Pons (tissue), 1 donor: ENCODE measurements at places on chromosomes 2 and 18.

- no peak for DNase-seq
These were observed 3.4 kb downstream of the B4GALT6 start for GRCh38 chr18:31680831-31681568.

- no peak for DNase-seq
These were observed 173.8 kb upstream of the TMEM200C start for GRCh38 chr18:6069103-6069502.

DNA sequence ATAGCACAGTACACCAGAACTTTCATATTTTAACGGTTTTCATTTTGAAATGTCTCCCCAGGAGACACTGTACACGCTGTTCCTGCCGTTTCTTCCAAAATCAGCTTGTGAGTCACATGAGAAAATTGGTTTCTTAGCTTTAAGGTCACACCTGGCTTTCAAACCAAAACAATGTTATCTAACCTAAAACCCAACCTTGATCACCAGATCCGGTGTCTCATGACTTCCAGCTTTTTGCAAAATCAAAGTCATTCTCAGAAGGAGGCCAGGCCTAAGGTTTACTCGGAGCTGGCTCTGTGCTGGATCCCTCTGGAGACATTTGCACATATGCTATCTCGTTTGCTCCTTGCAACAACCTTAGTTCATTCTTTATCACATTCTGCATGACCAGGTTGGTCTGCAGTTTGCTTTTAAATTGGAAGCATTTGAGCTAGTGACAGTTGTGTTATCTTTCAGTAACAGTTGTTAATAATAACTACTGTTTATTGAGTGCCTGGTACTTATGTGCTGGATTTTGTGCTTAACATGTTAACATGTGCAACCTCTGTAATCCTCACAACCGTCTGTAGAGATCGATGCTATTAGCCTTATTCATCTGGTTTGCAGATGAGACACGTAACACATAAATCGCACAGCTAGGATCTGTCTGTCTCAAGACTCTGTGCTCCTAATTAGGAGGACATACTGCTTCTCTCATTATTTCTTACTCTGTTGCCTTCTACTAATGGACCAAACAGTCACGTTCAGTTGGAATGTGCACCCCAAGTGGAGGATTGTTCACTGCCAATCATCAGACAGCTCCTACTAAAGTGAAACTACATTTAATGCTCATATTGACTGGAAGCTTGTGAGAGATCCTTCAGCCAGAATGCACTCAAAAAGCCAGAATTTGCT, 105.5 kb downstream of the RNF144A start:
- peak; percentile 49 for DNase-seq

GRCh38 chr2:239129147-239129920, 271.5 kb downstream of the HDAC4 start:
- no peak for DNase-seq

- DNase-seq, result no peak
These were observed 297.8 kb downstream of the DLGAP1 start for GRCh38 chr18:4157352-4157751.

DNA sequence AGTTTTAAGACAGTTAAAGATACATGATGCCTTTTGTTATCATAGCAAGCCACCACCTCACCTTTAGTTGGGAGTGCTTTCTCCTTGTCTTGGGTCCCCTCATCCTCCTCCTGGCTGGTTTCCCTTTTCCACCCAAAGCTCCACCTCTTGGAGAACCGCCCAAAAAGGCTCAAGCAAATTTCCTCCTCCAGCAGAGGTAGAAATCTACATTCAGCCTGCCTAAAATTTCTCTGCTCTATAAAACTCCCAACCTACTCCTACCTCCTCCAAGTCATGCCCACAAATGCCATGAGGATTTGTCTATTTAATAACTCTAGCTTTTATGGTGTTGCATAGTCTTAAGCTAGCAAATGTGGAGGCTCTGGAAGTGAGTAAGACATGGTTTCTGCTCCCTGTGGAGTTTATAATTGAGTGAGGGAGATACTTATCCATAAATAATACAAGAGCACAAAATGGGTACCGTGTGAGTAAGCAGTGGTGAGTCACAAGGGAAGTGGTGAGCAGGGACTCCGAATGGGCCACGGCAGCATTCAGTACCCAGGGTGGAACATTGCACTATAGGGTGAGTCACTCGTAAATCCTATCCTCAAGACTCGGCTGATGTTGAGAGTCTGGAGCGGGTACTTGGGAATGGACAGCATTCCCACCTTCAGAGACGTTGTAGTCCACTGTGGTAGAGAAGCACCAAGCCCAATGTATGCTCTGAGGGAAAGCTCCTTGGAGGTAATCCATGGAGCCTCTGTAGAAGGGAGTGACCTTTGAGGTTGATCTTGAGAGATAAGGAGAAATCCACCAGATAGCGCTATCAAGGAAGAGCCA, 146.3 kb downstream of the RTN4 start:
- no peak for DNase-seq

DNA sequence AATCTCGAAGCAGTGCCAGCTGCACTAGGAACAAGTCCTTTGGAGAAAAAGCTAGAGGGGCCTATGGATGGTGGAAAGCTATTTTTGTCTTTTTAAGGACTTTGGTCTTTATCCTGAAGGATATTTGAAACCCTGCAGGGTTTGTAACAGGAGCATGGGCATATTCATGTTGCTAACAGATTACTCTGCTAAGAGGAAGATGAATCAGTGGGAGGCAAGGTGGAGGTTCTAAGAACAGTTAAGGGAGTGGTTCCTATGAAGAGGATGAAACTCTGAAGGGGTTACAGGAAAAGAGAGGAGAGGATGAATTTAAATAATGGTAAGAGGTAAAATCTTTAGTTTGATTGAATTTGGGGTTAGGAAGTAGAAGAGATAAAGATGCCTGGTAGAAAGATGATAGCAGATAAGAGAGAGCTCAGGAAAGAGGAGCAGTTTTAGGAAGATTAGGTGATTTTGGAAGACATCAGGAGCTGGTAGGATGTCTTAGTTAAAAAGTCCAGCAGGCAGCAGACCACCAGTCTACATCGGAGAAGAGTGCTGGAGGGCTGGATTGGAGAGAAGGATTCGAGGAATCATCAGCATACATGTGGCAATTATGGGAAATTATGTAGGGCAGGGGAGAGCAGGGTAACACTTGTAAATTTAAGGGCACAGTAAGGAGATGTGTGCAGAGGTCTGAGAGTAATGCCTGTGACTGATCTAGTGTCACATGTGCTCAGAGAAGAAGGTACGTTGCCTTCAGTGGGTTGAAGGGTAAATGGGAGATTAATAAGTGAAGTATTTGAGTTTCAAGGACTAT, 39.3 kb upstream of the C1GALT1C1L start:
- no peak for DNase-seq

DNA sequence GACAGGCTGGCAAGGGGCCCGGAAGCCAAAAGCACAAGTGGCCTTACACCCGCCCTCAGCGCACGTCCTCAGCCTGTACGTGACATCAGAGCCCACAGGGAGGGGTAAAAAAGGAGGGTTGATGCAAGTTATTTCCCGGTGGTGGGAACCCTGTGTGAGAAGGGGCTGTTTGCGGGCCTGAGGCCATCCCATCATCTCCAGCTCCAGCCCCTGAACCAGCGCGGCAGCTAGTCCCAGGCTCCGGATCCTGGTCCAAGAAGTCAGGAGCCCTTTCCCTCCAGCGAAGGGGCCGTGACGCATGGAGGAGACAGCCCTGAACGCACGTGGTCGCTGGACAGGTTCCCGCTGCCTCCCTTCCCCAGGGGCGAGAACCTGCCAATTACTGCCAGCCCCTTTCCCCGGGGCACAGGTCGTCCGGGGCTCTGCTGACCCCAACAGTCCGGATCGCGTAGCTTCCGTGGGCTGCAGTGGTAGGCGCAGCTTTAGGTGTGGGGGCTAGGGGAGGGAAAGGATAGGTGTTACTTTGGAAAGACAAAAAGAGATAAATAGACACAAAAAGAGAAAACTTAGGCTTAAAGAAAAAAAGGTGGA, 1.3 kb upstream of the LRP2 start:
- DNase-seq, result peak; percentile 44

DNA sequence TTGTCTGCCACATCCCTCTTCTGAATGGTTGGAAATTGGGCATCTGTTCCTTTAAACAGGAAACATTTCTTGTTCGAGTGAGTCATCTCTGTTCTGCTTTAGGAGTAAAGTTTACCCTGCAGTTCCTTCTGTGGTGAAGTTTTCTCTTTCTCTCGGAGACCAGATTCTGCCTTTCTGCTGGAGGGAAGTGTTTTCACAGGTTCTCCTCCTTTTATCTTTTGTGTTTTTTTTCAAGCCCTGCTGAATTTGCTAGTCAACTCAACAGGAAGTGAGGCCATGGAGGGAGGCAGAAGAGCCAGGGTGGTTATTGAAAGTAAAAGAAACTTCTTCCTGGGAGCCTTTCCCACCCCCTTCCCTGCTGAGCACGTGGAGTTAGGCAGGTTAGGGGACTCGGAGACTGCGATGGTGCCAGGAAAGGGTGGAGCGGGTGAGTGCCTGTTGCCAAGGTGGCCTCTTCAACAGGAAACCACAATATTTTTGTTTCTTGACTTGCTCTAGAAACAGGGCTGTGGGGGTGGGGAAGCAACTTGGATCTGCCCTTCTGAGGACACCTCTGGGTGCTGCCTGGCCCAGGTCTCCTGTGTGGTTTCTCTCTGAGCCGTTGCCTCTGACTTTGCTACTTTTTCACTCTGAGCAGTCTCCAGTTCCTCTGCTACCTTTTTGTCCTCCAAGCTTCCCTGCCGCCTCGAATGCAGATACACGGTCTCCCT, 2.2 kb upstream of the CASP8 start:
- DNase-seq, result no peak

GRCh38 chr2:76275788-76276187, 565.1 kb upstream of the GCFC2 start:
- no peak for DNase-seq

- DNase-seq, result no peak
These were observed at the start of gene SLC4A3 for GRCh38 chr2:219627103-219628100. SLC4A3 (plus strand) TSS chr2:219627630; CDS start chr2:219627993, 363 bp downstream.
